ENCODE measurements at places on chromosomes 7 and 10. TPM values are rescaled to one million over a fixed set of nuclear protein-coding genes. Genes with fewer than 3 reads are reported as not detected.
A peak's percentile ranks its signal among the peaks of the same experiment; 100 is the strongest.

CACNB2 gene
- 0.07 TPM for total RNA-seq

PRLHR gene
- total RNA-seq, result not detected

EMX2 gene
- total RNA-seq, result not detected

HIF1AN gene
- 4.5 TPM for total RNA-seq

SFTPA1 gene
- total RNA-seq, result not detected

PHTF2 gene
- 13.9 TPM for total RNA-seq

GRCh38 chr7:2205036-2205780, 27.5 kb downstream of the MAD1L1 start:
- no peak overlapping the region for H3K27ac ChIP-seq
- H3K27me3 ChIP-seq, result no peaks in the 10 kb centered on the region
- DNase-seq, result no peak

GRCh38 chr10:7545261-7545660, 121.5 kb downstream of the ITIH5 start:
- H3K36me3 ChIP-seq, result no peaks in the 10 kb centered on the region
- 0 out of 2 replicates have a peak, but pooled peaks cover 5% of the 10 kb centered on the region for H3K27me3 ChIP-seq
- no peak overlapping the region for H3K27ac ChIP-seq
- H3K4me1 ChIP-seq, result no peaks in the 10 kb centered on the region

- DNase-seq, result no peak
- no peaks in the 10 kb centered on the region for H3K36me3 ChIP-seq
- H3K4me3 ChIP-seq, result no peak within 1 kb of the TSS
- peaks cover 5% of the 10 kb centered on the region for H3K4me1 ChIP-seq
These were observed at the start of gene PTTG1IP2 for GRCh38 chr7:90469554-90469953. TSS of gene PTTG1IP2 (plus strand) at chr7:90469639. CDS start at chr7:90469787, 148 bp downstream.

DNA sequence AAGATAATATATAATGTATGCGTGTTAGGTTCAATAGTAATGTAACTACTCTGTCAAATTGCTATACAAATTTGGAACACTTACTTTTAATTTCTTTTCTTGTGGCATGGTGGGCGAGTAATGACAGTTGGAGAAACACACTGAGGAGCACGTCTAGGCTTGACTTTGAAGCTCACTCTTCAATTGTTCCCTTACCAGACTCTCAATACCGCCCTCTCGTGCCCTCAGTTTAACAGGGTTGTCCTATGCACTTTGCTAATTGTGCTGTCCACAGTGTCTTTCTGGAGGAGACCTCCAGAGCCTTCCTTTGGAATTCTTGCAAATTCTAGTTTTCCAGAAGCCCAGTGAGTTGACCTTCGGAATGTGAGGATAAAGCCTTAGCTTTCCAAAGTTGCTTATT, 107.2 kb upstream of the RELN start:
- no peaks in the 10 kb centered on the region for H3K4me1 ChIP-seq
- H3K27me3 ChIP-seq, result no peaks in the 10 kb centered on the region
- H3K4me3 ChIP-seq, result no peak overlapping the region
- H3K36me3 ChIP-seq, result no peaks in the 10 kb centered on the region
- peak; percentile 63 for DNase-seq

- H3K4me3 ChIP-seq, result no peak overlapping the region
- no peaks in the 10 kb centered on the region for H3K27me3 ChIP-seq
- DNase-seq, result no peak
- H3K4me1 ChIP-seq, result no peaks in the 10 kb centered on the region
- H3K36me3 ChIP-seq, result no peaks in the 10 kb centered on the region
- no peak overlapping the region for H3K27ac ChIP-seq
These were observed 11.3 kb downstream of the LMBR1 start for GRCh38 chr7:156881679-156882078.

DNA sequence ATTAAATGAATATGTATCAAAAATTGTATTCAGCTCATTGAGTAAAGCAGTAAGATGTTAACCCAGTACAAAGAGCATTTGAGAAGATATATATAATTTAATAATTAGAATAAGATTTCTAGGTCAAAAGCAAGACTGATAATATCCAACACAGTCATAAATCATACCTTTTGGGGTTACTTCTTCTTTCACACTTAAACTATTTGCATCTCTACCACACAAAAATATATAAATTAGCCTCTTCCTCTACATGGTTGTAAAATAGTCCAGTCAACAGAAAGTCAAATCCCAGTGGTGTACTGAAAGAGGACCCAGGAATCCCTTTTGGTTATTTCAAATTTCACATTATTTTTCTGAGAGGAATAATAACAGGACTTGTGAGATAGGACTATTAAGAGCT, 204.6 kb upstream of the INHBA start:
- no peak overlapping the region for H3K4me3 ChIP-seq
- no peak for DNase-seq
- no peaks in the 10 kb centered on the region for H3K27me3 ChIP-seq

GRCh38 chr7:97868314-97868713, 3.9 kb downstream of the ASNS start:
- no peaks in the 10 kb centered on the region for H3K36me3 ChIP-seq
- H3K27ac ChIP-seq, result no peak overlapping the region
- no peaks in the 10 kb centered on the region for H3K27me3 ChIP-seq
- H3K4me1 ChIP-seq, result peaks cover 10% of the 10 kb centered on the region

DNA sequence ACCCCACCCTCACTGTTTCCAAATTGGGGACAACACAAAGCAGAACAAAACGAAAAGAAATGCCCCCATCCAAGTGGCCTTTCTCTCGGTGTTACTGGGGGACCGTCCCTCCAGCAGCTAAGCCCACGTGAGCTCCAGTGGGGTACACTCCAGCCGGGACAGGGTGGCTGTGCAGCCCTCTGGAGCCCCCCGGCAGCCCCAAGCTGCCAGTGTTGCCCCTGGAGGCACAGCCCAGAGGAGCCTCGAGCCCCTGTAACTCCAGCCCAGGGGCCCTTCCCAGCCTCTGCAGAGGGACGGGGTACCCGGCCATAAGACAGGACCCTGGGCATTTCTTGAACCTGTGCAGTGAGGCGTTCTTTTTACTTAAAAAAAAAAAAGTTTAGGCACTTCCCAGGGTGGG, 124.5 kb upstream of the KCTD7 start:
- no peak overlapping the region for H3K4me3 ChIP-seq
- no peaks in the 10 kb centered on the region for H3K36me3 ChIP-seq
- no peak for DNase-seq

- H3K27ac ChIP-seq, result no peak within 1 kb of the TSS
- H3K36me3 ChIP-seq, result no peaks in the 10 kb centered on the region
- no peaks in the 10 kb centered on the region for H3K27me3 ChIP-seq
- DNase-seq, result peak; percentile 57
These were observed at the start of gene CCDC136 for GRCh38 chr7:128791121-128791971. TSS of gene CCDC136 (plus strand) at chr7:128791968. CDS start at chr7:128792412, 444 bp downstream.

Data from PC-3 (cell line).